Activated naive CD8-positive, alpha-beta T cell treated with anti-CD3 and anti-CD28 coated beads for 36 hours (primary cell): ENCODE measurements at places on chromosomes 1 and 21.

DNA sequence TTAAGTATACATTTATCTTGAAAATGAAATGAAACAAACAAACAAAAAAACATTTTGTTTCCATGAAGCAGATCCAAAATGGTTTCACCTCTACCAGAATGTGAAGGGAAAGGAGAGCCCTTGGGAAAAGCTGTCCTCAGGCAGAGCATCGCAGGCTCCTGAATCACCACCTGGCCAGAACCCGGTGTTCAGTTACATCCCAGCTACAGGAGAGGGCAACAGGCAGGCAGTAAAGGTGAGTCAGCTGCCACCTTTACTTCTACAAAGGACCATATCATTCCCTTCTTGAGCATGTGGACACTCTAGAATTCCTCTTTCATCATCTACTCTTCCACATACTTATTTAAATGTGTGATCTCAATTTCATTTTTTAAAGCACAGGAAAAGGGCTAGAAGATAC, 151.2 kb downstream of the PIGK start:
- DNase-seq, result no peak
- no peaks in the 10 kb centered on the region for H3K4me1 ChIP-seq
- H3K4me3 ChIP-seq, result no peak overlapping the region

- H3K27ac ChIP-seq, result no peak overlapping the region
- H3K27me3 ChIP-seq, result no peaks in the 10 kb centered on the region
- DNase-seq, result no peak
- no peak overlapping the region for H3K4me3 ChIP-seq
- no peaks in the 10 kb centered on the region for H3K36me3 ChIP-seq
- peaks cover 7% of the 10 kb centered on the region for H3K4me1 ChIP-seq
These were observed 14.7 kb downstream of the ZNF648 start for GRCh38 chr1:182046763-182047162.

GRCh38 chr1:221315330-221315729, 426.6 kb downstream of the DUSP10 start:
- no peak overlapping the region for H3K4me3 ChIP-seq
- DNase-seq, result no peak
- no peak overlapping the region for H3K27ac ChIP-seq

- no peak overlapping the region for H3K27ac ChIP-seq
- no peaks in the 10 kb centered on the region for H3K36me3 ChIP-seq
These were observed 43.9 kb upstream of the ADGRL2 start for GRCh38 chr1:81756872-81757271.

GRCh38 chr1:228487336-228488124, at the start of gene RNF187:
RNF187 (plus strand) TSS chr1:228487382.
- peaks cover 37% of the 10 kb centered on the region for H3K4me1 ChIP-seq
- peak; percentile 66 for DNase-seq
- peak within 1 kb of the TSS; percentile 99 for H3K27ac ChIP-seq
- H3K36me3 ChIP-seq, result peaks cover 31% of the 10 kb centered on the region
- peak within 1 kb of the TSS; percentile 94 for H3K4me3 ChIP-seq

- H3K27me3 ChIP-seq, result peaks cover 43% of the 10 kb centered on the region
- peaks cover 2% of the 10 kb centered on the region for H3K4me1 ChIP-seq
- no peak for DNase-seq
- H3K36me3 ChIP-seq, result no peaks in the 10 kb centered on the region
- no peak overlapping the region for H3K4me3 ChIP-seq
These were observed 2.0 kb downstream of the COL24A1 start for GRCh38 chr1:86154571-86155050.

DNA sequence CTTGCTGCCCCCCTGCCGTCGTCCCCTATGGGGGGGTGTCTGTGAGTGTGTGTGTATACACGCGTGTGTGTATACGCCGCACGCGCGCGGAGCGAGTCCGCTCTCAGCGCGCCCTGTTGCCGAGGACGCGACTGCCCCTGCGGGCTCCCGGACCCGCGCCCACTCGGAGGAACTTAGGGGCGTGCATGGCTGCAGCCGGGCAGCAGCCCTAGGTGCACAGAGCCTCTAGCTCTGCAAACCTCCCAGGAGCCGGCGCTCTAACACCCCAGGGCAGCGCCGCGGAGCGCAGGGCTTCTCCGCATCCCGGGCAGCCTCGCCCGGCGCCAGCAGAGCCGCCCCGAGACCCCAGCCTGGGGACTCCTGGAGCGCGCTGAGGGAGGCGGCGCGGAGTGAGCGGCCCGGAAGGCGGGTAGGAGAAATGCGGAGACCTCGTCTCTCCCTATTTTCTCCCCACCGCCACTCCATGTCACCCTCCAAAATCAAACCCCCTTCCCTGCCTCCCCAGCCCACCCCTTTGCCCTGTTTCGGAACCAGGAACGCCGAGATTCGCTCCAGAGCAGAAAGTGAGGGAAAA, 574 bp downstream of the ITPKB start:
- no peaks in the 10 kb centered on the region for H3K27me3 ChIP-seq
- peak overlapping the region; percentile 95 for H3K4me3 ChIP-seq

- no peak overlapping the region for H3K27ac ChIP-seq
- DNase-seq, result no peak
- no peaks in the 10 kb centered on the region for H3K36me3 ChIP-seq
- no peak overlapping the region for H3K4me3 ChIP-seq
These were observed 189.4 kb downstream of the PBX1 start for GRCh38 chr1:164748253-164748899.

DNA sequence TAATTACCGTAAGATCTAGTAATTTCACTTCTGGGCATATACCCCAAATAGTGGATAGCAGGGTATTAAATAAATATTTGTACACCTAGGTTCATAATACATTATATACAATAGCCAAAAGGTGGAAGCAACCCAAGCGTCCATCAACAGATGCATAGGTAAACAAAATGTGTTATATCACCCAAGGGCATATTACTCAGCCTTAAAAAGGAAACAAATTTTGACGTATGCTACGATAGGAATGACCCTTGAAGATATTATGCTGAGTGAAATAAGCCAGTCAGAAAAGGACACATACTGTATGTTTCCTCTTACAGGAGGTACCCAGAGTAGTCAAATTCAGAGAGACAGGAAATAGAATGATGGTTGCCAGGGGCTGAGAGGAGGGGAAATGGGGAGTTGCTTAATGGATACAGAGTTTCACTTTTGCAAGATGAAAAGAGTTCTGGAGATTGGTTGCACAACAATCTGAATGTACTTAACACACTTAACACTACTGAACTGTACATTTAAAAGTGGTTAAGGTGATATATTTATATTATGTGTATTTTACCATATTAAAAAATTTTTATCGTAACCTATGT, 36.6 kb upstream of the KCTD3 start:
- no peak overlapping the region for H3K27ac ChIP-seq
- no peak overlapping the region for H3K4me3 ChIP-seq
- no peaks in the 10 kb centered on the region for H3K36me3 ChIP-seq
- no peak for DNase-seq
- no peaks in the 10 kb centered on the region for H3K4me1 ChIP-seq
- peaks cover 3% of the 10 kb centered on the region for H3K27me3 ChIP-seq

DNA sequence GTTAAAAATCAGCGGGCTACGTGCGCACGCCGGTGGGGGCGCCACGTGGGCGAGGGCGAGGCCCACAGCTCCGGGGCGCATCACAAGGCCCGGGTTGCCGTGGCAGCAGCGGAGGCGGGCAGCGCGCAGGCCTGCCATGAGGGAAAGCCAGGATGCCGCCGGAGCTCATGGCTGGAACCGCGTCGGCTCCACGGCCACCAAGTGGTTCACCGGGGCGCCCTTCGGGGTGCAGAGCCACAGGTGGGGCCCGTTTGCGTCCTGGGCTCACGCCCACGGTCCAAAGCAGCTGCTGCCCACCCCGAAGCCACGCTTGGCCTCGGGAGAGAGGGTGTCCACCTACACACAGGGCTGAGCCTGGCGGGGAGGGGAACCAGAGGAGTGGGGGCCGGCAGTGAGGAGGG, 4.9 kb upstream of the TTC22 start:
- no peak overlapping the region for H3K4me3 ChIP-seq
- no peak for DNase-seq
- no peak overlapping the region for H3K27ac ChIP-seq
- no peaks in the 10 kb centered on the region for H3K27me3 ChIP-seq
- no peaks in the 10 kb centered on the region for H3K36me3 ChIP-seq
- H3K4me1 ChIP-seq, result peaks cover 19% of the 10 kb centered on the region

GRCh38 chr1:18396247-18396980, 84.3 kb upstream of the KLHDC7A start:
- no peaks in the 10 kb centered on the region for H3K36me3 ChIP-seq
- no peaks in the 10 kb centered on the region for H3K4me1 ChIP-seq
- no peak overlapping the region for H3K4me3 ChIP-seq
- DNase-seq, result no peak
- no peak overlapping the region for H3K27ac ChIP-seq
- H3K27me3 ChIP-seq, result peaks cover 37% of the 10 kb centered on the region

GRCh38 chr1:234932511-234933430, 195.9 kb downstream of the TOMM20 start:
- peak overlapping the region; percentile 80 for H3K27ac ChIP-seq
- peaks cover 1% of the 10 kb centered on the region for H3K36me3 ChIP-seq
- H3K4me1 ChIP-seq, result peaks cover 52% of the 10 kb centered on the region
- no peak for DNase-seq
- no peak overlapping the region for H3K4me3 ChIP-seq

GRCh38 chr1:153404768-153405167, 11.6 kb upstream of the S100A7A start:
- no peaks in the 10 kb centered on the region for H3K36me3 ChIP-seq
- peaks cover 19% of the 10 kb centered on the region for H3K27me3 ChIP-seq
- H3K4me1 ChIP-seq, result no peaks in the 10 kb centered on the region
- H3K27ac ChIP-seq, result no peak overlapping the region
- peak; percentile 60 for DNase-seq

DNA sequence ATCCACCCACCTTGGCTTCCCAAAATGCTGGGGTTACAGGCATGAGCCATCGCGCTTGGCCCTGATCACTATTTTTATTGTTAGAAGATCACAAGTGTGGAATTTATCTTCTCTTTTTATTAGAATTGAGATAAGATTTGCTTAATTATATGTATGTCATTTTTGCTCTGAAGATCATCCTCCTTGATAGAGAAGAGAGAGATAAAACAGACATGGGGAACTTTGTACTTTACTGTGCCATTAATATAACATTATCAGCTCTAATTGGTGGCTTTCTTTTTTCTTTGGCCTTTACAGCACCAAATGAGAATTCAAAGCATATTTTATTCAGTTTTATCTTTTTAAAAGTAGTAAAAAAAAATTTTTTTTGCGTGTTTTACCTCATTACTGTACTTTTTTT, 46.8 kb downstream of the SCP2 start:
- no peak overlapping the region for H3K4me3 ChIP-seq
- DNase-seq, result no peak
- no peaks in the 10 kb centered on the region for H3K4me1 ChIP-seq
- peaks cover 3% of the 10 kb centered on the region for H3K36me3 ChIP-seq
- no peaks in the 10 kb centered on the region for H3K27me3 ChIP-seq

- H3K27ac ChIP-seq, result no peak overlapping the region
- no peaks in the 10 kb centered on the region for H3K27me3 ChIP-seq
- H3K4me3 ChIP-seq, result no peak overlapping the region
- H3K36me3 ChIP-seq, result peaks cover 23% of the 10 kb centered on the region
These were observed 78.1 kb downstream of the DHRS3 start for GRCh38 chr1:12539705-12540579.

DNA sequence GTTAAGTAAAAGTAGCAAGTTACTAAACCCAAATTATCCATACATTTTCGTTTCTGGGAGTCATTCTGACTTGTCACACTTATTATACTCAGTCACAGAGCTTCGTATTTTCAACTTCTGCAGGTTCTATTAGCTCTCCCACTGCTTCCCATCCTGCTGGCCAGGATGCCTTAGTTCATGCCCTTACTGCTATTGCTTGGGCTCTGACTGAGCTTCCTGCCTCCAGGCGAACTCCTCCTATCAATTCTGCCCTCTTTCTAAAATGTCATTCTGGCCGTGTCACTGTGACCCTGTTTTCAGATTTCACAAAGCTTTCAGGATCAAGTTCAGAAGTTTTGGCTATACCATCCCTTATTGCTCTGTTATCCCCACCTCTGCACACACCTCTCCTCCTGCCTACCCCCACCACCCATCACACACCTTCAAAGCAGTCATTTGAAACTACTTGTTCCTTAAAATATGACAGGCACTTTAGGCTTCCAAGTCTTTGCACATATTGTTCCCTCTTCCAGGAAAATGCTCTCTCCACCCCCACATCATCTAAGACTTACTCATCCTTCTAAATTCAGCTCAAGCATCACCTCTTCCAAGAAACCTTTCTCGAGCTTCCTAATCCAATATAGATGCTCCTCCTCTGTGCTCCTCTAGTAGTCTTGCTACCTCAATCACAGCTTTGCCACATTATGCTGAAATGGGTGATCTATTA, 278.0 kb downstream of the BRINP2 start:
- no peaks in the 10 kb centered on the region for H3K27me3 ChIP-seq
- no peak overlapping the region for H3K27ac ChIP-seq
- no peaks in the 10 kb centered on the region for H3K36me3 ChIP-seq
- H3K4me1 ChIP-seq, result no peaks in the 10 kb centered on the region
- no peak for DNase-seq

DNA sequence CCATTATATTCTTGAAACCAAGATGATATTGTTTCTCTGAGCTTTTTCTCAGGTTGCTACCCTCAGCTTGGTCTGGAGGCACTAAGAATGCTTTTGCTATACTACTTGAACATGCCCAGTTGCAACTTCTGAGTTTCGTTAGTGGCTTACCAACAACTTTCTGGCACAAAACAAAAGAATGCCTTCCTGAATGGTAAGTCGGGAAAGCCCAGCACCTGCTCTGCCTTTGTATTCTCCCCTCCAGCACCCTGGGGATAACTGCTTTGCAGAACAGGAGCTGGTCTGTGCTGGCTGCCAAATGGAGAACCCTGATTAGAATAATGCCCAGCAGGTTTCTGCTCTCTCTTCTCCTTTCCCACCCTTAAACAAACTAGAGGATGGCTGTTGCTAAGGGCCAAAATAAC, 149.3 kb downstream of the TGFB2 start:
- peaks cover 21% of the 10 kb centered on the region for H3K27me3 ChIP-seq
- no peaks in the 10 kb centered on the region for H3K36me3 ChIP-seq
- no peak for DNase-seq
- no peak overlapping the region for H3K27ac ChIP-seq

- no peak overlapping the region for H3K27ac ChIP-seq
- H3K4me1 ChIP-seq, result no peaks in the 10 kb centered on the region
- peaks cover 7% of the 10 kb centered on the region for H3K27me3 ChIP-seq
- H3K36me3 ChIP-seq, result no peaks in the 10 kb centered on the region
- H3K4me3 ChIP-seq, result no peak overlapping the region
These were observed 37.6 kb downstream of the FCRL2 start for GRCh38 chr1:157739229-157739901.

GRCh38 chr21:34885125-34885524, 164.0 kb downstream of the RUNX1 start:
- H3K27me3 ChIP-seq, result peaks cover 6% of the 10 kb centered on the region
- H3K4me1 ChIP-seq, result peaks cover 55% of the 10 kb centered on the region
- DNase-seq, result no peak
- no peak overlapping the region for H3K27ac ChIP-seq

- peaks cover 8% of the 10 kb centered on the region for H3K27me3 ChIP-seq
- no peak overlapping the region for H3K27ac ChIP-seq
- no peak for DNase-seq
- no peaks in the 10 kb centered on the region for H3K36me3 ChIP-seq
- no peak overlapping the region for H3K4me3 ChIP-seq
- H3K4me1 ChIP-seq, result no peaks in the 10 kb centered on the region
These were observed 61.0 kb downstream of the RYR2 start for GRCh38 chr1:237103021-237103420.
